Endothelial cell (in vitro differentiated cells): ENCODE measurements at places on chromosomes 3 and 15. TPM values are rescaled to one million over a fixed set of nuclear protein-coding genes. Genes with fewer than 3 reads are reported as not detected.

The ERICH6 gene
- total RNA-seq, result 0.31 TPM

The RYR3 gene
- 4.8 TPM for total RNA-seq

The LTK gene
- 25.7 TPM for total RNA-seq

The ISLR gene
- total RNA-seq, result 0.51 TPM

The AP3B2 gene
- total RNA-seq, result 5.6 TPM

The C3orf49 gene
- total RNA-seq, result not detected

The GRIP2 gene
- total RNA-seq, result 6.6 TPM

The ICE2 gene
- 42.2 TPM for total RNA-seq

The ATOSA gene
- 24.6 TPM for total RNA-seq

The PAQR5 gene
- 0.15 TPM for total RNA-seq

The GABRB3 gene
- total RNA-seq, result 4.4 TPM

The ATP10A gene
- 0.13 TPM for total RNA-seq

The ATP2B2 gene
- total RNA-seq, result 1.7 TPM

The TEX55 gene
- not detected for total RNA-seq

The IRAK2 gene
- 1.1 TPM for total RNA-seq

The C3orf70 gene
- total RNA-seq, result 1.4 TPM

The AHSG gene
- total RNA-seq, result not detected

The CIAO2A gene
- 51.4 TPM for total RNA-seq

The GPR87 gene
- 2.0 TPM for total RNA-seq

The IL17RB gene
- 0.33 TPM for total RNA-seq

The HYAL1 gene
- 1.6 TPM for total RNA-seq

The MYEF2 gene
- 45.9 TPM for total RNA-seq

The ZNF80 gene
- not detected for total RNA-seq

The ACKR4 gene
- total RNA-seq, result not detected

The SCAMP5 gene
- total RNA-seq, result 132 TPM

The FBN1 gene
- total RNA-seq, result 54.0 TPM

The RASL12 gene
- 0.69 TPM for total RNA-seq

The EPHB1 gene
- 5.7 TPM for total RNA-seq

The NTRK3 gene
- total RNA-seq, result 6.4 TPM

The BSN gene
- total RNA-seq, result 2.4 TPM

The OXSR1 gene
- total RNA-seq, result 36.0 TPM

The CHRM5 gene
- not detected for total RNA-seq

The ADGRG7 gene
- not detected for total RNA-seq

The ALDH1L1 gene
- total RNA-seq, result not detected

The RAMAC gene
- total RNA-seq, result 23.6 TPM

The MELTF gene
- 2.9 TPM for total RNA-seq

The REC114 gene
- total RNA-seq, result not detected

The SEMA3B gene
- total RNA-seq, result 1.7 TPM

The CCR9 gene
- not detected for total RNA-seq

The RBP2 gene
- not detected for total RNA-seq

The UPK1B gene
- not detected for total RNA-seq

The NCK1 gene
- total RNA-seq, result 53.9 TPM

The GUCA1C gene
- total RNA-seq, result not detected

The ALDH1A2 gene
- 2.6 TPM for total RNA-seq

The LRRC57 gene
- 32.7 TPM for total RNA-seq

The NR1I2 gene
- total RNA-seq, result 0.23 TPM

The PEX5L gene
- total RNA-seq, result 5.2 TPM

The C15orf62 gene
- total RNA-seq, result not detected
